Stimulated activated CD8-positive, alpha-beta memory T cell treated with anti-CD3 and anti-CD28 coated beads, Interleukin-2, amount 100 ng/mL, for 1 hour (primary cell): ENCODE measurements at places on chromosomes 7 and 10.

GRCh38 chr10:43204943-43205671 is 61.8 kb downstream of the RASGEF1A start:
- no peak for DNase-seq

DNA sequence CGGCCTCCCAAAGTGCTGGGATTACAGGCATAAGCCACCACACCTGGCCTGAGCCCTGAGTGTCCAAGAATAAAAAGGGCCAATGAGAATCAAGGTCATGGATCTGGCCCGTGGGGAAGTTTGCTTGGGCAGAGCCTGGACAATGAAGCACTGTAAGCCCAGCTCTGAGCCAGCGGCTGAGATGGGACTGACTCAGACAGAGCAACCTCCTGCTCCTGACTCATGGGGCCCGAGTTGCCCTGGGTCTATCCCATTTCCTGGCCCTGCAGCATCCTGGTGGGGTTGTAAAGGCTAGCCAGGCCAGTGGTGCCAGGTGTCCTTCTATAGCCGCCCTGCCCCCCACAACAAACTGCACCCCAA is 5.2 kb upstream of the MYH16 start:
- DNase-seq = no peak

GRCh38 chr10:102342458-102342857 is 53.0 kb upstream of the NFKB2 start:
- no peak for DNase-seq

GRCh38 chr10:114399576-114399975 is 4.7 kb downstream of the AFAP1L2 start:
- no peak for DNase-seq

GRCh38 chr10:76459016-76459730 is 1027.7 kb downstream of the LRMDA start:
- no peak for DNase-seq

GRCh38 chr10:98077223-98077622 is 46.8 kb upstream of the CRTAC1 start:
- no peak for DNase-seq

DNA sequence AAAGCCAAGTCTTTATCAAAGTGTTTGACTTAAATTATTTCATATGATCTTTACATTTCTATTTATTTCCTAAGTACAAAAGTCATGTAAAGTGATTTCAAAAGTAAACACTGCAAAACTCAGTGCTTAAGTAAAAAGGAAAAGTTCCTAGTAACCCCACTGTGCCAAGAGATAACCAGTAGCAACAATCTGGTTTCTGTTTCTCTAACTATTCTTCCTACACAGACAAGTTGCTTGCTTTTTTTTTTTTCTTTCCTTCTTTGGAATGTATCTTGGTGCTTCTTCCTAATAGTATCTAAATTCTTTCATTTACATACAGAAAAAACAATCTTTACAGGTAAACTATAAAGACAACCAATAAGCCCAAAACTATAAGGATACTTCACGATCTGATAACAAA is 3.1 kb downstream of the JCAD start:
- DNase-seq = no peak

GRCh38 chr10:97821308-97822038 is 28.2 kb upstream of the GOLGA7B start:
- DNase-seq = no peak

- no peak for DNase-seq
Observed at GRCh38 chr10:101151395-101151794, 20.3 kb downstream of the TLX1 start.

GRCh38 chr10:71265201-71265575 is 52.8 kb downstream of the UNC5B start:
- DNase-seq = no peak

DNA sequence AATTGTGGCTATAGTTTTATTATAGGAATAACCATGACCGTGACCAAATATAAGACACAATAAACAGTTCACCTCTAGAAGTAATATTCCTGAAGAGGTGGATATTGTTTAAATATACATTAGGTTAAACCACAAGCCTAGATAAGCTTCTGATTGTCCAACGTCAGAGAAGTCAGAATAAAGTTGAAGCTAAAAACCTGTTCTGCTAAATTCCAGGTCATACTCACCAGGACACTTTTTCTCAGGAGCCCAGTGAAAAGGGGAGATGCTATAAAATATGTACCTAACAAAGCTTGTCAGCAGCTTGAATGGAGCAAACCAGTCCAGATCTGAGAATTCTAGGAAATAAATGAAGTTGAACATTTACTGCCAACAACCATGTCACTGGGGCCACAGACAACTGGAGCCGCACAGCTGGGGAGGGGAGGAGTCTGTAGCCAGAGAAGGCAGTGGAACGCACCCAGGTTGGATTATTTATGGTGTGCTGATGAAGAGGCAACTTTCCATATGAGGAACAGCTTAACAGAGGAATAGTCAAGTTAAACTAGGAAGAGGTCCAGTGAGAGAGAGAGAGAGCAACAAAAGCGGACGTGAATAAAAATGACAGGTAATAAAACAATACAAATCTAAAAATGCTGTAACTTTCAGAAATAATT is 191.1 kb downstream of the ZNF438 start:
- no peak for DNase-seq

DNA sequence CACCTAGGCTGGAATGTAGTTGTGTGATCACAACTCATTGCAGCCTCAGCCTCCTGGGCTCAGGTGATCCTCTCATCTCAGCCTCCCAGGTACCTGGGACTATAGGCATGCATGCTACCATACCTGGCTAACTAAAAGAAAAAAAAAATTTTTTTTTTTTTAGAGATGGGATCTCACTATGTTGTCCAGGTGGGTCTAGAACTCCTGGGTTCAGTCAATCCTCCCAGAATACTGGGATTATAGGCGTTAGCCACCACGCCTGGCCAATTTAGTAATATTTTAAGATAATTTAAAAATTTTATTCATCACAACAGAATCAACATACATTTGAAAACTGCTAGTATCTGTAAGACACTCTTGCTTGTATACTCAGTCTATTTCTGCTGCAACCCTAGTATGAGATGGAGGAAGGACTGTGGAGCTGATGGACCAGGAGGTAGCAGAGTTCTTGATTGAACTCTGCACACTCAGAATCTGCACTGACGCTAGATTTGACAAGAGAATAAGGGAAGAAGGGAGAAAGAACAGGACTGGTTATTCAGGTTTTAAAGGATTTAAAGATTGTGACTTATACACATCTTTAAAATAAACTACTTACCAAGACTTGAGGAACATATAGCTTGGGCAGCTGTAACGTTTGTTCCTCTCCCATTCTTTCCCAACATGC is 57.6 kb downstream of the VCL start:
- no peak for DNase-seq

- no peak for DNase-seq
Observed at GRCh38 chr10:74238031-74238431, 87.0 kb downstream of the ADK start.

DNA sequence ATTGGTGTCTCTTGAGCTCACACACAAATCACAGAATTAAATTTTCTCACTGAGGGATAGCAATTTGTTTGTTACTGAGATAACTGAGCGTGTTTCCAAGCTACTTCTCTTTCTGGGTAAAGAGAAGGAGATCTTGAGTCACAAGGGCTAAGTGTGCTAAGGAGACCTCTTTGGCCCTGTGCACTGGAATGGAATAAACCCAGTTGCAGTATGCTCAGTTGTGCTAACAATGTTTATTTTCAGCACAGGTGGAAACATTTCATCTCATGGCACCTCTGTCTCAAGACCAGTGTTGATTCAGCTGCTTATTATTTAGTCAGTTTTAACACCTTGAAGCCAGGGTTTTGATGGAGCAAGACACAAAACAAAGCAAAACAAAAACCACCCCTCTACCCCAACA is 22.5 kb upstream of the UBE2H start:
- no peak for DNase-seq

GRCh38 chr7:147894271-147894670 is 696.3 kb upstream of the C7orf33 start:
- DNase-seq = no peak

DNA sequence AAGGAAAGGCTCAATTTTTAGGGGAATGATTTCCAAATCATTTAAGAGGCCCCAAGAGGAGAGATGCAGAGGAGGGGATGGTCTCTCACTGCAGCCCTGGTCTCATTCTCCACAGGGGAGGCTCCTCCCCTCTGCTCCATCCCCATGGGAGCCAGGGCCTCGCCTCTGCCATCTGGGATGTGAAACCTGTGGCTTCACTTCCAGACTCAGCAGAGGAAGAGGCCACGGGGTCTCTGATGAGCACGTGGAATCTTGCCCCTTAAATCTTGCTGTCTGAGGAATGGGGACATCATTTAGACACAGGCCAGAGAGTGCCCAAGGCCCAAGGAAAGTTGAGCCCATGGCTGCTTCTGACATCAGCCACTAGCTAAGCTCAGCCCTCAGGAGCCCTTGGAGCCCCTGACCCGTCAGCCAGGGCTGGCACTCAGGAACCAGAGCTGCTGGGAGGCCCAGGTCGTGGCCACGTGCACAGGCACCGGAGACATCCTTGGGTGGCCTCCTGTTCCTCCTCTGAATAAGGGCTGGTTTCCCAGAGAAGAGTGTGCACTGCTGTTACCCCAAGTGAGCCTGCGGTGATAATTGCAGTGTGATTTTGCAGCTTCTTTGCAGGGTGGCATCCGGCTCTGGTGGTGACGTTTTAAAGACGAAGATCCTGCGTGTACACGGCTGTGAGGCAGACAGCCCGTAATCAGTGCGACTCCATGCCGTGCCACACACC is 50.5 kb downstream of the VIPR2 start:
- no peak for DNase-seq

- no peak for DNase-seq
Observed at GRCh38 chr10:65827359-65827758, 1098.5 kb upstream of the LRRTM3 start.

DNA sequence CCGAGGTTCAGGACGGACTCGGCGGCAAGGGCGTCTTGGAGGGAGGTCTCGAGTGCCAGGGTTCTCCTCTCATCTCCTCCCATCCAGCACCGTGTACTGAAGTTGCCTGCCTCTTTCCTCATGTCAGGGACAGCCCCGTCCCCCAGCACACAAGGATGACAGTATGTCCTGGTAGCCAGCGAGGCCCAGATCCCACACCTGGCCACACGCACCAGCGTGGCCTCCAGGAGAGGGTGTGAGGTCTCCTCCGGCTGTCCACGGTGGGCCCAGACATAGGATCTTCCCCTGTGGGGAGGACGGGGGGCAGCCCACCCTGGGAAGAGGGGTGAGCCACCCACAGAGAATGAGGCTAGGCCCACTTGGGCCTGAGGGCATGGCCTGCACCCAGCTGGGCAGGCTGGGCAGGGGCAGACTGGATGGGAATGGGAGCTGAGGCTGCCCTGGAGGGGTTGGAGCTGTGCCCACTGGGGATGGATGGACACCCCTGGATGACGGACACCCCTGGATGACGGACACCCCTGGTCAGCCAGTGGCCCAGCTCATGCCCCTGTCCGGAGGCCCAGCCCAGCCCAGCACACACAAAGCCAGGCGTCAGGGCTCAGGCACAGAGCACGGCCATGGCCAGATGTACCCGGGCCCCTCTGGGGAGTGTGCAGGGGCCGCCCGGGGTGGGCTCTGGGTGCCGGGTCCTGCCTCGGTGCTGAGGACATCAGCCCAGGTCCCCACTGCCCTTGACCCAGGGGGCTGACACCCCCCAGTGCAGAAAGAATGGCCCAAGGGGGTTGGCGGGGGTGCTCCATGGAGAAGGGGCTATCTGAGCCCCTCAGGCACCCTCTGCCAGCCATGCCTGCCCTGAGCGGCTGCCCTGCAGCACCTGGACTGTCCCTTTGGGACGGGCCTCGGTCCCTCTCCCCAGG is 30.9 kb upstream of the CFAP46 start:
- no peak for DNase-seq

DNA sequence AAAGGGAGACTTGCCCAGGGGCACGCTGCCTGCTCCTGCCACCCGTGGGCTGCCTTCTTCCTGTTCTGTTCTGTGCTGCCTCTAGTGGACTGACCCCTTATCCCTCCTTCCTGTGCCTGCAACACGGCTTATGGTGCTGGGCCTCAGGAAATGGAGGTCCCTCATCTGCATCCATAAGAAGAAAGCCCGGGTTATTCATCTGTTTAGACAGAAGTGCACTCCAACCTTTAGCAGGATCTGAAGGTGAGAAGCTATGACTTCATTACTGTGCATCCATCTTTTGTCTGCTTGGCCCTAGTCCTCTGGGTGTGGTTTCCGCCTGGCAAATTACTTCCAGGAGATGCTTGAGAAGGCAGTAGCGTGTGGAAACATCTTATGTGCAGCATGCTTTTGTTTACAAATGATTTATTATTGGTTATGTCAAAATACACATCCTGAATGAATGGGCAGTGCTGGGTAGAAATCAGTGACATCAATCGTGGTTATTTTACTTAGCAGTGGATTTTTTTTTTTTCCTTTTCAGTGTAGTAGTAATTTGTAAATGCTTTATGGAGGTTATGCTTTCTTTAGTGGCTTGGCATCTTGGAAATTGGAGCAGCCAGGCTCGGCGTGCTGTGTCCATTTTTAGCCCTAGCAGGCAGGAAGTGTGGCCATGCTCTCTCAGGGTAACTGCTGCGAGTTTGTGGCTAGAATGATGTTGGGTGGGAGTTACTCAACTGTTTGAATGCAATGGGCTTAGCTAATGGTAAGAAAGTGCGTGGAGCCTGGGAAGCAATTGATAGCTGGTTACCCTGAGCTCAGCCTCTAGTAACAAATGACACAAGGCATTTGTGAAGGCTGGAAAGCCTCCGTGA is 12.7 kb downstream of the PTPRE start:
- DNase-seq = no peak

DNA sequence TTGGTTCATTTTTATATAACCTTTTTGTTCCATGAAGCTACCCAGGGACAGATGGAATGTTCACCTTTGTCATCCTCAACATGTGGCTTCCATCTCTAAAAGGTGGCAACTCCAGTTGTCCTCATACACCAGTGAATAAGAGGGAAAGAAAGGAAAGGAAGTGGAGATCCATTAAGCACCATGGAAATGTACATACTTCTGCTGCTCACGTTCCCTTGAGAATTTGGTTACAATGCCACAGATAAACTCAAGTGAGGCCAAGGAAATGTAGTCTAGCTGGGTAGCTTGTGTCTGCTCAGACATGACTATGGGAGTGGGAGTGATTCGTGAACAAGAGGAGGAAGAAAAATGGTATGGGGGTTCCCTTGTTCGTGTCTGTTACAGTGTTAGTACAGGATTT is 237.1 kb upstream of the FAM3C start:
- DNase-seq = no peak

GRCh38 chr7:21923658-21924057 is 22.0 kb downstream of the CDCA7L start:
- no peak for DNase-seq

DNA sequence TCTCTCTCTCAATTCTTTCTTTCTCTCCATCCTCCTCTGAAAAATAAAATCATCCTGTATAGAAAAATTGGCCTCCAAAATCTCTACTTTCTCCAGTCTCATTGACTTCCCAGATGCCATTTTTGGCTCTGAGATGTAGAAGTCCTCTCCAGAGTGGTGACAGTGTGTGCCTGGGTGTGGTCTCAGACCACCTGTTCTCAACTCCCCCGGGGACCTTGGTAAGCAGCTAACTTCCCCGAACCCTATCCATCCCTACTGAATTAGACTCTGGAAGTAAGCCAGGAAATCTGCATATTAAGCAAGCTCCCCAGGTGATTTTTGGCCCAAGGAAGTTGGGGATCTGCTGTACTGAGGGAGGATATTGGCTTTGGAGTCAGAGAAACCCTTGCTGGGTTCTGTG is 120.5 kb downstream of the WDR11 start:
- DNase-seq = no peak
